ENCODE measurements at places on chromosomes 3 and 15.

DNA sequence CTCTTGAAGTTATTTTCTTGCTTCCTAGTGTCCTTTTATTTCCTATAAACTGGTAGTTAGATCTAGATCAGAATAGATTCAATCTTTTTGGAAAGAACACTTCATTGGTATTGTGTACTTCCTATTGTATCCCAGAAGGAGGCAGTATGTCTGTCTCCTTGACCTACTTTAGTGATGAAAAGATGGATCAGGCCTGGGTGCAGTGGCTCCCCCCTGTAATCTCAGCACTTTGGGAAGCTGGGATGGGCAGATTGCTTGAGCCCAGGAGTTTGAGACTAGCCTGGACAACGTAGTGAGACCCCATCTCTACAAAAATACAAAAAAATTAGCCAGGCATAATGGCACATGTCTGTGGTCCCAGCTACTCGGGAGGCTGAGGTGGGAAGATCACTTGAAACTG, 12.0 kb downstream of the BSN start:
- DNase-seq = no peak

- no peak for DNase-seq
These were observed 17.0 kb downstream of the TOPBP1 start for GRCh38 chr3:133644768-133645167.

DNA sequence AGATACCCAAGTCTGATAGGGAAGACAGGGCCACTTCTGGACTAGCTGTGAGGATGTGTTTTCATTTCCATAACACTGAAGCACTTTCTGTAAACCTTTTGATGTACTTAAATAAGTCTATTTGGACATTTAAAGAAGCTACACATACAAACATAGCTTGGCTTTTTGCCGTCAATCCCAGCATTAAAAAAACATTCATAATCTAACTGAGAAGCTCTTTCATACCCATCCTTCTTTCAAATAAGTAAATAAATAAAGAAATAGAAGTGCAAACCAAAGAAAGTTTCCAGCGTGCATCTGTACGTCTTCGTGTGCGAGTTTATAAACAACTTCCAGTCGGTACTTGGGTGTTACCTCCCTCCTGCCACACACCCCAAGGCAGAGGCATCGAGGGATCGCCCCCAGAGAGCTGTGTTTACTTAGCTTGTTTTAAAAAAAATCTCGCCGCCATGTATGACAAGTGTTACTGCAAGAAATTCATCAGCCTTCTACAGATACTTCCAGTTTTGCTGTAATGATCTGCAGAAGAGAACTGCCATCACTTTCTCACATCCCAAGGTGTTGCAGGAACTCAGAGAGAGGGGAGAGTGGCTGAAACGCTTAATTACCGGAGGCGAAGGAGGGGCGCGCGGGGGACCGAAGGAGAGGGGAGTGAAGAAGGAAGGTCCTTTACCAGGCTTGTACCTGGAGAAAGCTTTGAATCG, 9.0 kb upstream of the MEIS2 start:
- no peak for DNase-seq

GRCh38 chr3:188166441-188166840, 12.5 kb downstream of the LPP start:
- DNase-seq = no peak

DNA sequence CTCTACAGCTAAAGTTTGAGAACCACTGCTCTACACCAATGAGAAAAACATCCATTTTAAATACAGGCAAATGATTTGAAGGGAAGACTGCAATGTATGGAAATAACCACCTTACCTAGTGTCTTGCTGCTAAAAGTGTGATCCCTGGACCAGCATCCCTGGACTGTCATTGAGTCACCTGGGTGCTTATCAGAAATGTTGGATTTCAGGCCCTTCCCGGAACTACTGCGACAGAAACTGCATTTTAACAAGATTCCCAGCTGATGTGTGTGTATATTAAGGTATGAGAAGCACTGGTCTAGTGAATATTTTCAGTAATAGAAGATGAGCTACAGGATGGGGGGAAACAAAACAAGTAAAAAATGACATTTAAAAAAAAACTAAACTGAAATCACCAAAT, 324.1 kb downstream of the MECOM start:
- no peak for DNase-seq

GRCh38 chr3:157529751-157530150, 26.5 kb upstream of the VEPH1 start:
- no peak for DNase-seq

GRCh38 chr3:51966016-51966415, 1.2 kb downstream of the PCBP4 start:
- DNase-seq = no peak

GRCh38 chr15:64621056-64621455, 154.3 kb downstream of the RBPMS2 start:
- DNase-seq = no peak

- no peak for DNase-seq
These were observed 8.0 kb downstream of the MUC13 start for GRCh38 chr3:124926426-124927101.

DNA sequence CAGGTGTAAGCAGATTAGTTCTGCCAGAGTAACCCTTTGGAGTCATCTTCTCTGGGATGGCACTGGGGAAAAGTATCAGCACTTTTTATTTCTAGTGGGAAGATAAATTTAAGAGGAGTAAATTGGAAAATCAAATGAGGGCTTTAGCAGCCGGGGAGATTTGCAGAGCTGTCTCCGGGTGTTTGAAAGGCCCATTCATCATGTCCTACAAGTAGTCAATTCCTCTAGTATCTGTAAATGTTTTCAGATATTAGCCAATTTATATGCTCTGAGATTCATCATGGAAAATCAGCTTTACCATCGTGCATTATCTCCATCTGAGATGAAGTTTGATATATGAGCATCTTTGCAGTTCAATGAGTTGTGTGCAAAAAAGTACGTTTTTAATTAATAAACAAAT, 93.6 kb downstream of the CDIN1 start:
- no peak for DNase-seq

DNA sequence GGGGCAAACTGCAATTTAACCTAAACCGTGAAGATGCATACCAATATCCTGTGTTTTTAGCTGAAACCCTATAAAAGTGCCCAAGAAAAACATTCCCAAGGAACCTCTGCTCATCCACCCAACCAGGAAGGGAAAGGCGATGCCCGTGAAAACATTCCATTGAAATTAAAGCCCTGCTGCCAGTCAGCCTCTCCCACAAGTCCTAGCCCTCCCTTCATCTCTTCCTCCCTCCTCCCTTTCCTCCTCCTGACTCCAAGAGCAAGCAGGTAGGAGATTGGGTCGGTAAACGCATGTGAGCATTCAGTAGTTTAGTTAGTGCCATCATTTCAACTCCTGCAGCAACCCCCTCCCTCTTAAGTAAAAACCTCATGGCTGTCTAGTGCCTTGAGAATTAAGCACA, 27.7 kb downstream of the HES1 start:
- no peak for DNase-seq

- no peak for DNase-seq
These were observed 206.8 kb upstream of the IL12A start for GRCh38 chr3:159781867-159782266.

- no peak for DNase-seq
These were observed 250.5 kb downstream of the SHQ1 start for GRCh38 chr3:72597756-72598195.

GRCh38 chr3:8532251-8532871, 30.7 kb downstream of the LMCD1 start:
- no peak for DNase-seq

GRCh38 chr3:112297714-112298113, 3.7 kb upstream of the SLC9C1 start:
- DNase-seq = no peak

GRCh38 chr15:64824929-64825430, 467 bp downstream of the PIF1 start:
- DNase-seq = no peak

GRCh38 chr3:139106013-139106932, 61.6 kb upstream of the PRR23C start:
- DNase-seq = no peak

GRCh38 chr3:150737874-150738679, 24.9 kb downstream of the SIAH2 start:
- DNase-seq = no peak

DNA sequence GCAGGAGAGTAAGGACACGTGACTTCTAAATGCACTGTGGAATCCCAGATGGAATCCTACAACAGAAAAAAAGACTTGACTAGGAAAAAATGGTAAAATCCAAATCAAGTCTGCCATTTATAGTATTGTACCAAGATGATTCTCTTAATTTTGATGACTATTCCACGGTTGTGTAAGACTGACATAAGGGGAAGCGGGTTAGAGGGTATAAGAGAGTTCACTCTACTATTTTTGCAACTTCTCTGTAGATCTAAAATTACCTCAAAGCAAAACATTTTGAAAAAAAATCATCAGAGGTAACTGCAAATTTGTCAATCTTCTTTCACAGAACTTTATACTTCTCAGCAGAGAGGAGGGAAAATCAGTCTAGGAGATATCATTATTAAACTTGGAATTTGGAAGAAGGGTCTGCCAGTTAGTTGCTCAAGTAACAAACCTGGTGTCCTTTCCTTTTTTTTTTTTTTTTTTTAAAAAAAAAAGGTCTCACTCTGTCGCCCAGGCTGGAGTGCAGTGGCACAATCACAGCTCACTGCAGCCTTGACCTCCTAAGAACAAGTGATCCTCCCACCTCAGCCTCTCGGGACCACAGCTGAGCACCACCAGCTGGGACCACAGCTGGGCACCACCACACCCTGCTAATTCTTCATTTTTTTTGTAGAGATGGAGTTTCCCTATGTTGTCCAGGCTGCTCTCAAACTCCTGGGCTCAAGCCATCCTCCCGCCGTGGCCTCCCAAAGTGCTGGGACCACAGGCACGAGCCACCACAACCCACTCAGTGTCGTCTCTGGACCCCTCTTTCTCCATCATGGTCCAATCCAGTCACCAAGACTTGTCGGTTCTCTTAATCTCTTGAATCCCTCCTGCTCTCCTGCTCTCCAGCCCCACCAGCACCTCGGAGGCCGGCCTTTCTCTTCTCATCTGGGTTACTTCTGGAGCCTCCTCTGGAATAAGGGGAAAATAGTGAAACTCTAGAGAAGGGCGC, 14.9 kb upstream of the HES1 start:
- DNase-seq = no peak

DNA sequence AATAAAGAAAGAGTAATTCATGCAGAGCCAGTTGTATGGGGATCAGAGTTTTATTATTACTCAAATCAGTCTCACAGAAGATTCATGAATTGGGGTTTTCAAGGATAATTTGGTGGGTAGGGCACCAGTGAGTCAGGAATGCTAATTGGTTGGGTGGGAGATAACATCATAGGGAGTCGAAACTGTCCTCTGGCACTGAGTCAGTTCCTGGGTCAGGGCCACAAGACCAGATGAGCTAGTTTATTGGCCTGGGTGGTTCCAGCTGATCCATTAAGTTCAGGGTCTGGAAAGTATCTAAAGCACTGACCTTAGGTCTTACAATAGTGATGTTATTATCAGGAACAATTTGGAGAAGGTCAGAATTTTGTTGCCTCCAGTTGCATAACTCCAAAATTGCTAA, 998.6 kb upstream of the EPHA6 start:
- no peak for DNase-seq

- DNase-seq = no peak
These were observed 41.1 kb downstream of the IFT57 start for GRCh38 chr3:108181172-108181571.

- no peak for DNase-seq
These were observed 19.4 kb upstream of the SERPINI2 start for GRCh38 chr3:167493244-167493643.

GRCh38 chr3:102225407-102226132, 209.2 kb upstream of the ZPLD1 start:
- no peak for DNase-seq

GRCh38 chr3:2334921-2335320, 236.3 kb downstream of the CNTN4 start:
- DNase-seq = no peak

- no peak for DNase-seq
These were observed 4.6 kb downstream of the SENP5 start for GRCh38 chr3:196872316-196872715.

DNA sequence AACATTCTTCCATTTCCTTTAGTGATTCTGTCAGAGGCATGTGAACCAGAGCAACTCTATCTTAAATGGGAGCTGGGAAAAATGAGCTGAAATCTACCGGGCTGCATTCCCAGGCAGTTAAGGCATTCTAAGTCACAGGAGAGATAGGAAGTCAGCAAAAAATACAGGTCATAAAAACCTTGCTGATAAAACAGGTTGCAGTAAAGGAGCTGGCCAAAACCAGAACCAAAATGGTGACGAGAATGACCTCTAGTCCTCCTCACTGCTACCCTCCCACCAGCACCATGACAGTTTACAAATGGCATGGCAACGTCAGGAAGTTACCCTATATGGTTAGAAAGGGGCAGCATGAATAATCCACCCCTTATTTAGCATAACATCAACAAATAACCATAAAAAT, 66.4 kb downstream of the B3GALNT1 start:
- DNase-seq = no peak

GRCh38 chr15:90481023-90481422, 48.7 kb upstream of the CRTC3 start:
- no peak for DNase-seq

Data from GM12891 (cell line).